ENCODE measurements at places on chromosomes 2 and 18.
A peak's percentile ranks its signal among the peaks of the same experiment; 100 is the strongest.

- peak; percentile 36 for DNase-seq
These were observed 52.2 kb downstream of the EIF5B start for GRCh38 chr2:99389371-99389770.

DNA sequence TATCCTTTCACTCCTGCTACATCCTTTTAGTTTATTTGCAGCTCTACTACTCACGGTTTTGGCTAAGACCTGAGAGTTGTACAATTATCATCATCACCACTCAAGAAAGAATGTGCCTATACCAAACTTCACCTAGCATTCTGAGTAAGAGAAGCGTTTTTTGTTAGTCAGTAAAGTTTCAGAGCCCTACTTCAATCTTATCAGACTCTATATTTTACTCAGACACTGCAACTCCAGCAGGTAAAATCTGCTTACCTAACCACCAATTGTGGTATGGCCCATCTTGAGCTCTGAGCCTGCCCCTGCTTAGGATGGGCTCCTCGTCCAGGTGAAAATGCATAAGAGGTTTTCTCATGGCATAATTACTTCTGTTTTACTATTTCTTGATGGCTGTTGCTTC, 37.1 kb downstream of the ICOS start:
- DNase-seq: no peak

GRCh38 chr2:86704459-86704971, 15.6 kb upstream of the RMND5A start:
- peak; percentile 45 for DNase-seq

DNA sequence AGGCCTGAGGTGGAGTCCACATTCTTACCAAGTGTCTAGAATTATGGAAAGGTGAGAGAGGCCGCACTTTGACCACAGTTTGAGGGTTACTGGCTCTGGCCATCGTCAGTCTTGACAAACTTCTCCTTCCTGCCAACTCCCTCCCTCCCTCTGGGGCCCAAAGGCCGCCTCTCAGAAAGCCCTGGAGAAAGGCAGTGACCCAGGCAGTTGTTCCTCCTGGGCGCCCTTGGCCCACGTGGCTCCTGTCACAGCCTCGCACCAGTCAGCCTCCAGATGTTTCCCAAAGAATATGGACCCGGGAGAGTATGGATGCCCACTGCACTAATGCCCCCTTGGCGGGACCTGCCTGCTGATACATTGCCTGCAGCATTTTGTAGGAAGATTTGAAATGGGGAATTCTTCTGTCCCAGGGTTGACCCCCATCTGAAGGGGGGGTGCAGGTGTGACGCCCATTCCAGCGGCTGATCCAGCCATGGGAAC, 61.7 kb downstream of the ASB1 start:
- no peak for DNase-seq

GRCh38 chr18:58355243-58355642, 273.6 kb downstream of the ALPK2 start:
- DNase-seq: no peak

DNA sequence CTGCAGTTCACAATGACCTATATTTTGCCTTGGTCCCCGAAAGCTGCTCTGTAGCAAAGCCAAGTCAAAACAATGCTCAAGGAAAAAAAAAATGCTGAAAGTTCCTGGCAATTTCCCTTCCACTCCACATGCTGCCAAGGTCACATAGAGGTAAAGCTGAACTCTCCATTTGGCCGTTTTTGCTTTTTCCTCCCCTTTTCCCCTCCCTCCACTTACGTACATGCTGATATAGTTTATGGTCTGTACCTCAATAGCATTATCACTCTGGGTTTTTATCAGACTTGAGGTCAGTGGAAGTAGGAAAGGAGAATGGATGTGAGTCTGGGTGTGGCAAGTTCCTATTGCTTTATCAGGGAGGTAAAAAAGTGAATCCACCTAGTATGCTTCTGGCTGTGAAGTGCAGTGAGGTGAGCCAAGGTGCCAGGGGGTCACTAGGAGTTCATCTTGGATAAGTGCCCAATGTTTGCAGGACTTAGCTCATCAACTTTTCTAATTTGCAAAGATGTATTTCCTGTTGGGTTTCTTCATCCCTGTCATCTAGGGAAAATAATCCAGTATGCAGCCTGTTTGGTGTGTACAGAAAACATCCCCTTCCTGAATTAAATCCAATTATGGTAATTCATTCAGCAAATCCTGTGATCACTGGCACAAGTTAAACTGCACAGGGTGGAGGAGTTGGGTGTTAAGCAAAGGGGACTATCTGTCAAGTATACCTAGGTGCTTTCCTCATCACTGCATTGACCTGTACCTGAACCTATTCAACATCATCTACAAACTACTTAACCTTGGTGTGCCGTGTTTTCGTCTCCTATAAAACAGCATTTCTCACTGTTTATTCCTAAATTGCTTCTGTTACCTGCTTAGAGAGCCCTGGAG, 124.3 kb upstream of the CYP26B1 start:
- DNase-seq: no peak

DNA sequence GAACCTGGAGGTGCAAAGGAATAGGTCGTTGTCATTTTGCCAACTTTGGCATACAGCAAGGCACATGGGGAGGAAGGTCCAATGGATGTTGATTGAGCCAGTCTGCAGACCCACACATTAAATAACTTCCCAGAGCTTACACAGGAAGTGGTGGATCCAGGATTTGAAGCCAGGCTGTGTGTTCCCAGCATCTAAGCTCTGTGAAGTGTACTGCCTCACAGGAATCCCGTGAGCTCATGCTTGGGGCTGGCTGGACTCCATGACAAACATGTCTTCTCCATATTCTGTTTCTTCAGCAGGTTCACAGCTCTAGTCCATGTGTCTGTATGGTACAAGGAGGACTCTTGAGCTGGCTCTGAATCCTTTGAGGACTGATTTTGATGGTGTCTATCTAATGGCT, 63.9 kb downstream of the KLHL29 start:
- no peak for DNase-seq

GRCh38 chr2:39119732-39120520, 925 bp downstream of the SOS1 start:
- DNase-seq: no peak

GRCh38 chr18:46152808-46153617, 48.8 kb downstream of the HAUS1 start:
- DNase-seq: no peak

- peak; percentile 69 for DNase-seq
These were observed 306.0 kb upstream of the COL3A1 start for GRCh38 chr2:188668017-188668680.

- no peak for DNase-seq
These were observed 68.9 kb downstream of the PRPF40A start for GRCh38 chr2:152648336-152648735.
